SJSA1 (cell line): ENCODE measurements at places on chromosomes 16 and 17.

DNA sequence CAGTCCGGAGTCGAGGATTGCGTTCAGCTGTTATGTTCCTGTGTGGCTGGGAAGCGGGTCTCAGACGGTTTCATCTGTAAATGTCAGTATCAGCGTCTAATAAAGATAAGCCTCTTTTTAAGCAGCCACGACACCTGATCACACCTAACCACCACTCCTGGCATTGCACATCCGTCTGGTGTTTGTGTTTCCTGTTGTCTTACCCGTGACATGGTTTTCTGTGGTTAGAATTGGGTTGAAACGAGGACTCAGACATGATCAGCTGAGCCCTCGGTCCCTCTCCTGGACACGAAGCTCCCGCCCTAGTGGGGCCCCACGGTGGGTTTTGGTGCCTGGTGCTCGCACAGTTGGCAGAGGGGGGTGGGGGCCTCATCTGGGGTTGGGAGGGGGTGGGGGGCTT, 18.3 kb downstream of the CPNE7 start:
- no peak for DNase-seq

DNA sequence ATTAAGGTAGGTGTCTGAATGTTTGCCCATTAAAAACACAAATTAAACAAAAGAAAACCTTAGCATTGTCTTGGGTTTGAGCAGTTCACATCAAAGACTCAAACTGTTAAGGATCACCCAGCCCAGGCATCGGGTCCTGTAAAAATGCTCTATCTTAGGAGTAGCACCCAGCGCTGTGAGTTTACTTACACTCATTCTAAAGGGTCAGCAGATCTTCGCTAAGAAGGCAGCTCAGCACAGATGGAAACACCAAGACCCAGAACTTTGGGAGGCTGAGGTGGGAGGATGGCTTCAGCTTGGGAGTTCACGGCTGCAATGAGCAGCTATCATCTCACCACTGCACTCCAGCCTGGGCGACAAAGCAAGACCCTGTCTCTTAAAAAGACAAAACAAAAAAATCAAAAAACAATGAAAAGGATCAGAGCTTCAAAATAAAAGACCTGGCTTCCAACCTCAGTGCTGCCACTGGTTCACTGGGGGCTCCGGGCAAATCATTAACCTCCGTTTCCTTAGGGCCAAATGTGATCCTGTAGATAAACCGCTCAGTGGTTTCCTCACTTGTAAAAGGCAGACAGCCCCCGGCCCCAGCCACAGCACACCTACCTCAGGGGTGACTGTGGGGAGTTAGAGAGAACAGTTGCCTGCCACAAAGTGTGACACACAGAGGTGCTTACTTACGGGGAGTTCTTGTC, 11.1 kb downstream of the COG1 start:
- no peak for DNase-seq

- DNase-seq: peak; percentile 57
These were observed 429 bp downstream of the KIF1C start for GRCh38 chr17:4998027-4998731.

GRCh38 chr16:19841184-19841583, 43.5 kb downstream of the GPRC5B start:
- DNase-seq: no peak

- peak; percentile 97 for DNase-seq
These were observed 26.7 kb downstream of the SAP30BP start for GRCh38 chr17:75693500-75694481.

DNA sequence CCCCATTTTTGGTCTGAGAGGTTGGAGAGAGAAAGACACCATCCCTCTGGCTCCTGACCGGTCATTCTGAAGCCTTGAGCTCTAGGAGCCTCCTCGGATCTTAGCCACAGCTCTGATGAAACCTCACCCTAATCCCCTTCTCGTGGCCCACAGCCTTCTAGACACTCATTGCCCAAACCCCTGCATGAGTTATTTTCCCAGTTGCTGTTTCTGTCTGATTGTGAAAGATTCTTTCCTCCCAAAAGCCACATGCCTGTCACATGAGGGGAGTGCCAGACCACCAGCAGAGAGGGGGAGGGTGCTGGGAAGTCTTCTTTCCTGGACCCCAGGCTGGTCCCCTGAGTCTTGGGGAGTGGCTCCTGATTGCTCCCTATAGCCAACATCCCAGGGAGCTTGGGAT, 17.6 kb upstream of the ABR start:
- no peak for DNase-seq

DNA sequence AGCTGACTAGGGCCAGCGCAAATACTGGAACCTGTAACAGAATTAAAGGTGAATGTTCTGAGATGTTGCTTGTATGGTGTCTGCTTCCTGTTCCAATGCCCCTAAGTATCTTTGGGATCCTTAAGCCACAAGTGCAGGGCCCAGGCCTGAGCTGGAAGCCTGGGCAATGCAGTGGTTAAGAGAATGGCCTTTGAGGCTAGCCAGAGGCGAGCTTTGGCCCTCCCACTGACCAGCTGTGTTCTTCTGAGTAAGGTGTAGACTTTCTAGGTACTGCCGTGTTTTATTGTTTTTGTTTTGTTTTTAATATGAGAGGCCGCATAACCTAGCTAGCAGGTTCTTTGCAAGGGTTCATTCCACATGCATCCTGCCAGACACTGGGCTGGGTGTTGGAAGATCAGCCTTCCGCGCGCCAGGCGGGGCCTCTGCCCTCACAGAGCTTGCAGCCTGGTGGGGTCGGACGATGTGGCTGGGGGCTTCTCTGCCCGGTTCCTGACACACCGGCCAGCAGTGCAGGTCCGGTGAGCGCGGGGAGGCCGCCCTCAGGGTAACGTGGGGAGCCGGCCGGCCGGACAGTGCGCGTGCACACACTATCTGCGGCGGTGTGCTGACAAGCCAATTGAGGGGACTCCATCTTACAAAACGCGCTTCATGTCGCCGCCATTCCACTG, 551 bp upstream of the MLX start:
- DNase-seq: no peak

- DNase-seq: no peak
These were observed 109.2 kb downstream of the CCT6B start for GRCh38 chr17:34851961-34852540.

- no peak for DNase-seq
These were observed 11.7 kb downstream of the CACNG1 start for GRCh38 chr17:67055811-67056745.

GRCh38 chr16:4411684-4412083, 4.7 kb downstream of the CORO7 start:
- DNase-seq: no peak

GRCh38 chr17:76142039-76142584, 1.1 kb upstream of the FOXJ1 start:
- no peak for DNase-seq

DNA sequence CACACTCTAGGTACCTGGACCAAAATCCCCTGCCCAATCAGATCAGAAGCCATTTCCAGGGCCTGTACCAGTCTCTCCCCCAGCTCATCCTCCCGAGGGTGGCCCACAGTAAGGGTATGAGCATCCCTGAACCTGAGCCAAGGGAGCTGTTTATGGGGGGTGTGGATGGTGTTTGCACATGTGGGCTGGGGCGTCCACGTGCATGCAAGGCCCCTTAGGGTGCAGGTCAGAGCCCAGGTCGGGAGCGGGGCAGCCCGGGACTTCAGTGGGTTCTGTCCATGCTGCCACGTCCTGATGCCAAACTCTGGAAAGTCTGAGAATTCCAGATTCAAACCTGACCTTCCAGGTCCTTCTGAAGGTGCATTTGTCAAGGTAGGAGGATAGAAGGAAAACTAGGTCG, 9.8 kb downstream of the MILR1 start:
- no peak for DNase-seq

DNA sequence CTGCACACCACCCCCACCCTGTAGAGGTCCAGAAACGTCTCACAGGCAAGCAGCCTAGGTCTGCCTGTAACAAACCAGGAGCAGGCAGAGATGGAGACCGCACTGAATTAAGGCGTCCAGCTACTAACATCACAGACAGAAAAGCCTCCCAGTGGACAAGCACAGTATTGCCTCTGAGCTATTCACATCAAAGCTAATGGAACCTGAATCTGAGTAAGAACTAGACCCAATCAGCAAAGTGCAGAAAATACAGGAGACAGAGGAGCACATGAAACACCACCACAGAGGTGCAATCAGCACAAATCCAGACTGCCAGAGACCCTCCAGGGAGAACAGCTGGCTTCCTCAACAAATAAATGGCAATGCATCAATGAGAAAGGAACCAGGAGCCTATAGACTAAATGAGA, 22.2 kb upstream of the PEMT start:
- DNase-seq: peak; percentile 42

- DNase-seq: no peak
These were observed 17.1 kb downstream of the GNA13 start for GRCh38 chr17:65039336-65039988.

DNA sequence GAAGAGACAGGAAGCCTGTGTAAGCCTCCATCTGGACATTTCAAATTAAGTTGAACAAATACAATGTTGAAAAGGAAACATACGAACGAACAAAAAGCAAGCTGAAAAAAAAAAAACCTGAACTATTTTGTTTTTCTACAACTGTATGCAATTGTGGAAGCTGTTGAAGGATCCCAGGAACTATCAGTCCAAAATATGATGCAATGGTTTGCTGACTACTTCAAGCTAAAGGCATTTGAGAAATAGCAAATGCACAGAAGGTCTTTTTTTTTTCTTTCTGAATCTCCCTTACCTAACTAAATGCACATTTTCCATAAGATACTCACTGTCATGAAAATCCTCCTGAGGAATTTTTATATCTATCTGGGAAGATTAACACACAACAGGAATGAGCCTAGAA, 40.2 kb downstream of the MAF start:
- no peak for DNase-seq

- DNase-seq: no peak
These were observed 189.7 kb upstream of the SDK2 start for GRCh38 chr17:73833775-73834488.

DNA sequence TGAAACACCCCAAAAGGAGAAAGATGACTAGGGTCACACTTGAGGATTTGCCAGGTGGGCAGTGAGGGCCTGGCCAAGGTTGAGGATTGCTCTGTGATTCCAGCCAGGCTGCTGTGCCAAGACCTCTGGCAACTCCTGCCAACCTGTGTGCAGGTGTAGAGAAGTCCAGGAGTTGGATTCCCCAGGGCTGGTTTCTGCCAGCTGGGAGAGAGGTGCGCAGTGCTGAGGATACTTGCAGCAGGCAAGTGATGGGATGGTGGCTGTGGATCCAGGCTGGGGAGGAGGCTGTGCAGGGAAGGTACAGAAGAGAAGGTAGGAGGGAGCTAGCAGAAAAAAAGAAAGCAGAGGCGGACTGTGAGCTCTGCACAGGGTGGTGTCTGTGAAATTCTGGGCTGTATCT, 6.6 kb downstream of the RIPOR1 start:
- DNase-seq: no peak

DNA sequence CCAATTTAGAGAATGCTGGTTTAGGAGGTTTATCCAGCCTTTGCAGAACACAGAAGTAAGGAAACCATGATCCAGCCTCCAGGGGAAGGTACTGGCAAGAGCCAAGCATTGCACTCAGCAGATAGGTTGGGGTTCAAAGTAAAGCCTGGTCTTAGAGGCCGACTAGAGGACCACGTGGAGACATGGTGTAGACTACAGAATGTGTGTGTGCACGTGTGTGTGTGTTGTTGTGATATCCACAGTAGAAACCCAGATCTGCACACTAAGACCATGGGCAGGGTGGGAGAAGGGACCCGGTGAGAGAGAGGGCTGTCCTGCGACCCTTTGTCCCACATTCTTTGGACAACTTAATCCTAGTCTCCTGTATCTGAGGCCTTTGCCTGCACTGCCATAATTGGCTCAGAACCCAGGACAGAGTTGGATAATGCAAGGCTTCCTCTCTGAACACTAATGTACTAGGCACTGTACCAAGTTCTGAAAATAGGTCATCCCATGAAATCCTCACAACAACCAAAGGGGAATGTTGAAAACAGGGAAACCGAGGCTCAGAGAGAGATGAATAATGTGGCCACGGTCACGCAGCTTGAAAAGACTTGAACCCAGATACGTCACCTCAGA, 325.1 kb upstream of the HSBP1 start:
- DNase-seq: no peak

DNA sequence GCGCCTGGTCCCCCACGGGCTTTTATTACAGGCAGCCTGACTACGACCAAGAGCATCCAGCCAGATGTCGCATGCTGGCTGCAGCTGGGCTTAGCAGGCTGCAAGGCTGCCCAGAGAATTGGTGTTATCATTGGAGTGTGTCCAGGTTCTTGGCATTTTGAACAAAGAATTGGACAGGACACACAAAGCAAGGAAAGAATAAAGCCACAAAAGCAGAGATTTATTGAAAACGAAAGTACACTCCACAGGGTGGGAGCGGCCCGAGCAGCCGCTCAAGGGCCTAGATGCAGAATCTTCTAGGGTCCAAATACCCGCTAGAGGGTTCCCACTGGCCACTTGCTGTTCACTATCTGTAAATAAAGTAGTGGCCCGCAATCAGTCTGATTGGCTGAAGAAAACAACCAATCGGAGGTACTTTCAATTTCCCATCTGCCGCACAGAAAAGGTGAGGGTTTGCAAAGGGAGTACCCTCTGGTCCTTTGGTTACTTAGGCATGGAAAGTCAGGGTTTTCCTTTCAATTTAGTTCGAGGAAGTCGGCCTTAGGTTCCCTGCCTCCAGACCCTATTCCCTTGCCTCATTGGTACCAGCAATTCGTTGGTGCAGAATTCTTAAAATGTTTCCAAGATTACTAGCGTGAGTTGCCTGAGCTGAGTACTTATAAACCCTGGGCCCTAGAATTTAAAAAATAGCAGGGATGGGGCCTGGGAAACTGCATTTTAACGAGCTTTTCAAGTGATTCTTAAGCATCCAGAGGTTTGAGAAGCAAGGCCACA, 38.5 kb upstream of the CNEP1R1 start:
- peak; percentile 68 for DNase-seq

- DNase-seq: no peak
These were observed 1.9 kb upstream of the C16orf74 start for GRCh38 chr16:85752511-85753420.

DNA sequence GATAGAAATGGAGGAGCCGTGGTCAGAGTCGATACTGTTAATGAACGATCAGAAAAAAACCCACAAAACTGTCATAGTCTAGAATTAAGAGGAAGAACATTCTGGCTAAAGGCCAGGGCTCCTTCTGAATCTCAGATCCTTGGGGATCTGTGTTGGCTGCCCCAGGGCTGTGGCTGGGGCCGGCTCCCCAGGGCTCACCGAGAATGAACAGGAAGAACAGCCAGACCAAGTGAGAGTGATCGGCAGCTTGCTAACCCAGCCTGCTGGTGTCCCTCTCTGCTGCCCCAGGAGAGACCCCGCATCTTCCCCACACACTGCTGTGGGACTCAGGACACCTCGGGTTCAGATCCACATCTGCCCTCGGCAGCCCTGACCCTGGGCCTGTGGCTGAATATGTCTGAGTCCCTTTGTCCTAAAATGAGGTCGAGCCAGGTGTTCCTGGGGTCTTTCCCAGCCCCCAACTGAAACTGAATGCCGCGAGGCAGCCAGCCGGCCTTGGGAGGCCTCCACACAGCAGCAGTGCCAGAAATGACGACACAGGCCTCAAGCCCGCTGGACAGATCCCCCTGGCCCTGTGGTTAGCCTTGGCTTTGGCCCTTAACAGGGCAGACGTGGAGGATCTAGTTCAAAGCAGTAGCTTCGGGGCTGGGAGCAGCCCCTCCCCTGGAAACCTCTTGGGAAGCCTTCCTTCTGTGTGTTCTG, 23.9 kb upstream of the CLEC18A start:
- DNase-seq: no peak

- DNase-seq: peak; percentile 25
These were observed 1.2 kb downstream of the HCRT start for GRCh38 chr17:42183741-42184711.

GRCh38 chr16:46836534-46837530, 5.9 kb upstream of the C16orf87 start:
- no peak for DNase-seq

- DNase-seq: no peak
These were observed 22.9 kb upstream of the LITAF start for GRCh38 chr16:11609474-11610120.
